ENCODE measurements at places on chromosomes 4 and X. TPM values are rescaled to one million over a fixed set of nuclear protein-coding genes. Genes with fewer than 3 reads are reported as not detected.
A peak's percentile ranks its signal among the peaks of the same experiment; 100 is the strongest.

DNA sequence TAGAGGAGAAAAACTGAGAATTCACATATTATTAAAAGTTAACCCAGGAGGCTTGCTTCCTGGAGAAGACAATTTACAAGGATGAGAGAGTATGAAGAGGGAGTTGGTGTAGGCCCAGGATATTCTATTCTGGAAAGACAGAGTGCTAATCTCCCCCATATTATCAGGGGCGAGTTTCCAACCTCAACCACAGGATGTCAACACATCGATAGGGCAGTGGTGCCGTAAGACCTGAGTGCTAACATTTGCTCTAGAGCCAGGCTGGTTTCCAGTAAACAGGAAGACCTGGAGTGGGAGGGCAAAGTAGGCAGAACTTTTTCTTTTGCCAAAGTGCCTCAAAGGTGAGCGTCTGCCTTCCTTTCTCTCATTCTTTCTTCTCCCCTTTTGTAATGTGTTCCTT is 2.8 kb upstream of the AWAT1 start:
- H3K36me3 ChIP-seq: no peaks in the 10 kb centered on the region
- H3K4me1 ChIP-seq: no peaks in the 10 kb centered on the region
- H3K27ac ChIP-seq: no peak overlapping the region
- no peaks in the 10 kb centered on the region for H3K27me3 ChIP-seq

DNA sequence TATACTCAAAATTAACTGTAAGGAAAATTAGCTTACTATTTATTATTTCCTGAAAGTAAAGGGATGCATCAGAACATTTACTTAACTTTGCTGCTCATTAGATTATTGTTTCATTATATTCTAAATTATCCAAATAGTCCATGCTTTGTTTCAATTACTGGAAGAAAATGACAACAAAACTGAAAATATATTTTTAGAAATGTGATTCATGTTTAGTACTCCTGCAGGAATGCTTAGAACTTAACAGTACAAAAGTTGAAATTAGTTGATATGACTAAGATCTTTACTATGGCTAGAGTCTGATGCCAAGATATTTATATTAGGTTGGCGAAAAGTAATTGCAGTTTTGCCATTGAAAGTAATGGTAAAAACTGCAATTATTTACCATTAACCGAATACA is 660.5 kb upstream of the PABPC4L start:
- H3K36me3 ChIP-seq: no peaks in the 10 kb centered on the region
- no peaks in the 10 kb centered on the region for H3K4me1 ChIP-seq
- DNase-seq: no peak
- no peak overlapping the region for H3K27ac ChIP-seq

GRCh38 chrX:84153538-84153937 is 34.5 kb downstream of the RPS6KA6 start:
- no peaks in the 10 kb centered on the region for H3K4me1 ChIP-seq
- no peaks in the 10 kb centered on the region for H3K27me3 ChIP-seq
- no peak overlapping the region for H3K4me3 ChIP-seq
- H3K36me3 ChIP-seq: no peaks in the 10 kb centered on the region
- DNase-seq: no peak

- H3K36me3 ChIP-seq: peaks cover 33% of the 10 kb centered on the region
- DNase-seq: no peak
- no peak overlapping the region for H3K4me3 ChIP-seq
- H3K4me1 ChIP-seq: peaks cover 4% of the 10 kb centered on the region
- H3K27ac ChIP-seq: no peak overlapping the region
These were observed 8.5 kb downstream of the TAFAZZIN start for GRCh38 chrX:154419688-154420401.

DNA sequence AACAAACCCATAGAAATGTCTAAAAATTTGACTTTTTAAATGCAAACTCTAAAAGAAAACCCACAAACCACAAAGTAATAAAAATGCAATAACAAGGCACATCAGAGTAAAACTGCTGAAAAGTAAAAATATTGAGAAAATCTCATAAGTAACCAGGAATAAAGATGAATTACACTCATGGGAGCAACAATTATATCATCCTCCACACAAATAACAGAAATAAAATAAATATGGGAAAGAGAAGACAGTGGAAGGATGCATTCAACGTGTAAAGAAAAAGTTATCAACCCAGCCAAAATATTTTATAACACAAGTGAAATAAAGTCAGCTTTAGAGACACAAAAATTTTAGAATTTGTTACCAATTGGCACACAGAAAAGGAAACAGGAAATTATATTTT is 1420.2 kb downstream of the PCDH18 start:
- no peak for DNase-seq
- H3K4me3 ChIP-seq: no peak overlapping the region
- H3K27ac ChIP-seq: no peak overlapping the region
- H3K4me1 ChIP-seq: no peaks in the 10 kb centered on the region

DNA sequence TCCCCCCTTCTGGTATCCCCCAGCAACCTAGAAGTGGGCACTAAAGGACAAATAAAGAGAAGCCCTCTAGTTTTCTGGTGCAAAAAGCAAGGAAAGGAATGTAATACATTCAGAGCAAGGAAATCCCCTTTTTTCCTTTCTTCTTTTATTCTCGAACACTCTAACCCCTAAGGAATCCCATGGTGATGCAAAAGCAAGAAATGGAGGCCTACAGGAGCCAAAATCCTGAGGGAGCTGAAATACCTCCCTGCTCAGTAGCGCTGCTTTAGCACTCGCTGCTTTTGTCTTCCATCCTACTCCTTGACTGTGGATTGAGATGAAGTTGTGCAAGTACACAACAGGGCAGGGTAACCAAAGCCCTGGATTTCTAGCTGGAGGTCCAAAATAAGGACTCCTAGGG is 251.0 kb downstream of the PRDM5 start:
- H3K27ac ChIP-seq: no peak overlapping the region
- H3K27me3 ChIP-seq: no peaks in the 10 kb centered on the region
- H3K4me1 ChIP-seq: no peaks in the 10 kb centered on the region

- no peaks in the 10 kb centered on the region for H3K36me3 ChIP-seq
- no peak for DNase-seq
- no peaks in the 10 kb centered on the region for H3K27me3 ChIP-seq
- no peak overlapping the region for H3K4me3 ChIP-seq
- H3K27ac ChIP-seq: no peak overlapping the region
These were observed 64.8 kb upstream of the RBPJ start for GRCh38 chr4:26255989-26256388.

DNA sequence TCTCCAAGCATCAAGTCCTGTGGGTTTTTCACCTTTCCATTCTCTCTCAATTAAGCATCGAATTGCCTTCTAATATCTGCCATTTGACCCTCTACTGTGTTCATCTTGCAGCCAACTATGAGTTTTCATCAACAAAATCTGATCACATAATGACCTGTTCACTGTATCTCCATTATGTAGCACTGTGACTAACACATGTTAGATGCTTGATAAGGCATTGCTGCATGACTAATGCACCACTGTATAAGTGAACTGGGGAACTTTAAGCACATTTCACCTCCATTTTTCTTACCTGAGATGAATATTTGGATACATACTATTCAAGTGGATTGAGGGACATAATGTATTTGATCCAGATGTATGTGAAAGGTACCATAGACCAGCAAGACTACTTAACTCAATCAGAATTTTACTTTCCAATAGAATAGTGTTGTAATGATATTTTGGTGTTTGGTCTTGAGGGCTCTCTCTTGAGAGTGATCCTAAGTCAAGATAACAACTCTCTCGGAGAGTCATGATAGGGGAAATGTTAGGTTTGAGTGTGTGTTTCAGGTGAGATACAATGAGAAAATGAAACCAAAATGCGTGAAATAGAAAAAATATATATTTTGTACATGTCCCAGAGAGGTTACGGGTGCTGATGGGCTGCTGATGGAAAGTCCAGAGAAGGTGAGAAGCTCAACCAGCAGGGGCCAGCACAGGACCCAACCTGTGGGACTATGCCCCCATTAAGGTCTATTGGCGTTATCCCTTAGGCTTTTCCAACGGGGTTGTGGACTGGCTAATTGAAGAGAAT is 60.2 kb upstream of the HS3ST1 start:
- peak overlapping the region; percentile 89 for H3K27ac ChIP-seq
- H3K4me1 ChIP-seq: peaks cover 39% of the 10 kb centered on the region
- H3K4me3 ChIP-seq: no peak overlapping the region
- H3K36me3 ChIP-seq: no peaks in the 10 kb centered on the region

DNA sequence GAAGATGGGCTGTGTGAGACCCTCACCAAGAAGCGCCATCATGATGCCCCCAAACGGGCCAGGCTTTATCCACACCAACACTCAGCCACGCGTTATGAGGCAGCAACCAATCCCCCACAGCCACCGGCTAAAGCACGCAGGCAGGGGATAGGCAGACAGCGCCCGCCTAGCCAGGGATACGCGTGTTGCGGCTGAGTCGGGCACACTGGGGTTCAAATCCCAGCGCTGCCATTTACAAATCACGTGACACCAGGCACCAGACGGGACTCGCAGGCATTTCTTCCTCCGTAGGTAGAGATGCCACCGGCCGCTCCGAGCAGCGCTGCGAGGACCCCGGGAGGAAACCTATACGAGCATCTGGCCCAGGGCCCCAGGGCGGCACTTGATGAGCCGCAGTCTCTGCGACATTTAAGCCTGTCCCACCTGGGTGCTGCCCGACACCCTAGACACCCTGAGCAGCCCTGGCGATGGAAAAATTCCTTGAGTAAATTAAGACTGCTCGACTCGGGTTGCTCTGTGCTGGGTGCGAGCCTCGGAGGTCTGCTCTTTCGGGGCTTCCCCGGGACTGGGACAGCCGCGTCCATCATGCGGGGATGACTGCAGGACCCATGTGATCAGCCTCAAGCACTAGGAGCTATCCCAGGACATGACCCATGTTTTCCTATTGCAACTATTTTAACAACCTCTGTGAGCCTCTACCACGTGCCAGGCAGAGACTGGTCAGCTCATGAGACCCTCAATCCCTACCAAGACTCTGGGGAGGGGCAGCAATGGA is 6.3 kb downstream of the ABLIM2 start:
- peaks cover 6% of the 10 kb centered on the region for H3K27me3 ChIP-seq
- no peaks in the 10 kb centered on the region for H3K36me3 ChIP-seq
- no peaks in the 10 kb centered on the region for H3K4me1 ChIP-seq

DNA sequence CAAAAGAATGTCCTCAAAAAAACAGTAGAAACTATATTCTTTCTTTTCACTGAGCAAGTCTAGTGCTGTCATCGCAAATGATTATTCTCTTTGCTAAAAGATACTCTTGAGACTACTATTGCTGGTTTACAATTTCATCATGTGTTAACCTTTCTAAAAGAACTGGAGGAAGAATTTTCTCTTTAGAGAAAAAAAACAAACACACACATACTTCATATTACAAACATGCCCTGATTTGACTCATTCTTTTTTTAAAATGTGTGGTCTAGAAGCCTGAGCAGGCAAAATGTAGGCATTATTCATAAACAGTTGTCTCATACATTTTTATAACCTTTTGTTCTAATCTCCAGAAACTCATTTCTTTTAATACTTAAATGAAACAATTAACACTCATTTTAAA is 60.6 kb upstream of the FAT4 start:
- H3K27ac ChIP-seq: no peak overlapping the region
- no peak for DNase-seq
- no peak overlapping the region for H3K4me3 ChIP-seq
- H3K27me3 ChIP-seq: no peaks in the 10 kb centered on the region
- no peaks in the 10 kb centered on the region for H3K36me3 ChIP-seq

- H3K27me3 ChIP-seq: no peaks in the 10 kb centered on the region
- no peak overlapping the region for H3K27ac ChIP-seq
- no peak for DNase-seq
- no peak overlapping the region for H3K4me3 ChIP-seq
- peaks cover 3% of the 10 kb centered on the region for H3K36me3 ChIP-seq
These were observed 82.3 kb downstream of the NEK1 start for GRCh38 chr4:169530048-169530447.

GRCh38 chrX:49291615-49292337 is 11.7 kb upstream of the GAGE10 start:
- H3K27me3 ChIP-seq: no peaks in the 10 kb centered on the region
- no peaks in the 10 kb centered on the region for H3K36me3 ChIP-seq
- H3K4me3 ChIP-seq: no peak overlapping the region
- no peak overlapping the region for H3K27ac ChIP-seq
- no peaks in the 10 kb centered on the region for H3K4me1 ChIP-seq

DNA sequence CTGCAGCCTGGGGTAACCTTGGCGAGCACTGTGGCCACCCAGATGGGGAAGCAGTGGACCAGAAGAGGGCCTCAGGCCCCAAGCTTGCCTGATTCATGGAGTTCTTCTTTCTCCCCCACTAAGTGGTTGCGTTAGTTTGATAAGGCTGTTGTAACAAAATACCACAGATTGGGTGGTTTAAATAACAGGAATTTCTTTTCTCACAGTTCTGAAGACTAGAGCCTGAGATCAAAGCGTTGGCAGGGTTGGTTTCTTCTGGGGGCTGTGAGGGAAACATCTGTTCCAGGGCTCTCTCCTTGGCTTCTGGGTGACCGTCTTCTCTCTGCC is 105.7 kb upstream of the GATB start:
- no peaks in the 10 kb centered on the region for H3K36me3 ChIP-seq
- peak; percentile 53 for DNase-seq
- H3K4me1 ChIP-seq: peaks cover 44% of the 10 kb centered on the region
- peak overlapping the region; percentile 73 for H3K27ac ChIP-seq
- no peaks in the 10 kb centered on the region for H3K27me3 ChIP-seq
- no peak overlapping the region for H3K4me3 ChIP-seq

DNA sequence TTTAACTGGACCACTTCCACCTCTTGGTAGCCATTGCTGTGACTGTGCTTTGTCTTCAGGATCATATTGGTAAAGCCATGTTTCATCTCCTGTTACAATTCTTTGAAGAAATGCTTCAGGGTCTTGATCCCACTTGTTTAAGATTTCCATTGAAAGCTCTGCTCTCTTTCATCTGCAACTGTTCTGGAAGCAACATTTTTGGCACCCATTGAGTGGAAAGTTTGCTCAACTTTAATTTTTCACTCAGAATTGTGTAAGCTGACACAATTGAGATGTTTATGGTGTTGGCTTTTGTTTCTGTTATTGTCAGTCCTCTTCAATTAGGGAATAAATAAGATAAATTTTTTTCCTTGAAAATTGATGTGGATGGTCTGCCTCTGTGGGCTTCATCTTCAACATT is 237.4 kb downstream of the MAPK10 start:
- H3K4me1 ChIP-seq: no peaks in the 10 kb centered on the region
- H3K27ac ChIP-seq: no peak overlapping the region
- H3K27me3 ChIP-seq: no peaks in the 10 kb centered on the region
- H3K4me3 ChIP-seq: no peak overlapping the region
- no peak for DNase-seq

- no peak overlapping the region for H3K4me3 ChIP-seq
- no peaks in the 10 kb centered on the region for H3K27me3 ChIP-seq
- H3K36me3 ChIP-seq: no peaks in the 10 kb centered on the region
- no peaks in the 10 kb centered on the region for H3K4me1 ChIP-seq
These were observed 16.7 kb downstream of the EDA2R start for GRCh38 chrX:66622209-66622608.

DNA sequence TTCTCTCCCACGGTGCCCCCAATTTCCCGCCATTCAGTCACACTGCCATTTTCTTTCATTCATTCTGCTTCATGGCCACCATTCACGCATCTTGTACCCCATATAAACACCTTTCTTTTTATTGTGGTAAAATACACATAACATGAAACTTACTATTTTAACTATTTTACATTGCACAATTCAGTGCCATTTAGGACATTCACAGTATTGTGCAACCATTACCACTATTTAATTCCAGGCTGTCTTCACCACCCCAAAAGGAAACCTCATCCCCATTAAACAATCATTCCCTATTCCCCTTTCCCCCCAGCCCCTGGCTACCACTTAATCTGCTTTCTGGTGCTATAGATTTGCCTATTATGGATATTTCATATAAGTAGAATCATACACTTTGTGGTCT is 15.9 kb downstream of the SPACA5 start:
- no peaks in the 10 kb centered on the region for H3K27me3 ChIP-seq
- DNase-seq: no peak
- no peak overlapping the region for H3K27ac ChIP-seq
- H3K4me1 ChIP-seq: peaks cover 19% of the 10 kb centered on the region
- H3K4me3 ChIP-seq: no peak overlapping the region
- H3K36me3 ChIP-seq: no peaks in the 10 kb centered on the region

Gene LANCL3
- not detected for polyA plus RNA-seq

Gene DGAT2L6
- not detected for polyA plus RNA-seq

Gene AREG
- polyA plus RNA-seq: 4.2 TPM

Gene CT47C1
- not detected for polyA plus RNA-seq

Gene DCAF4L1
- polyA plus RNA-seq: not detected

Gene GPC3
- not detected for polyA plus RNA-seq
